ENCODE measurements at places on chromosomes 11 and 22. TPM values are rescaled to one million over a fixed set of nuclear protein-coding genes. Genes with fewer than 3 reads are reported as not detected.

GRCh38 chr11:78019808-78020207 is 3.3 kb downstream of the KCTD14 start:
- DNase-seq: no peak
- H3K27ac ChIP-seq: no peak overlapping the region
- no peak overlapping the region for H3K4me3 ChIP-seq
- no peaks in the 10 kb centered on the region for H3K27me3 ChIP-seq
- H3K36me3 ChIP-seq: no peaks in the 10 kb centered on the region
- peaks cover 3% of the 10 kb centered on the region for H3K4me1 ChIP-seq

GRCh38 chr11:65355013-65355775 is 643 bp downstream of the TIGD3 start:
- DNase-seq: peak; percentile 43
- peaks cover 29% of the 10 kb centered on the region for H3K36me3 ChIP-seq
- no peak overlapping the region for H3K27ac ChIP-seq

The LYVE1 gene
- 52.2 TPM for total RNA-seq

The OR6M1 gene
- not detected for total RNA-seq

DNA sequence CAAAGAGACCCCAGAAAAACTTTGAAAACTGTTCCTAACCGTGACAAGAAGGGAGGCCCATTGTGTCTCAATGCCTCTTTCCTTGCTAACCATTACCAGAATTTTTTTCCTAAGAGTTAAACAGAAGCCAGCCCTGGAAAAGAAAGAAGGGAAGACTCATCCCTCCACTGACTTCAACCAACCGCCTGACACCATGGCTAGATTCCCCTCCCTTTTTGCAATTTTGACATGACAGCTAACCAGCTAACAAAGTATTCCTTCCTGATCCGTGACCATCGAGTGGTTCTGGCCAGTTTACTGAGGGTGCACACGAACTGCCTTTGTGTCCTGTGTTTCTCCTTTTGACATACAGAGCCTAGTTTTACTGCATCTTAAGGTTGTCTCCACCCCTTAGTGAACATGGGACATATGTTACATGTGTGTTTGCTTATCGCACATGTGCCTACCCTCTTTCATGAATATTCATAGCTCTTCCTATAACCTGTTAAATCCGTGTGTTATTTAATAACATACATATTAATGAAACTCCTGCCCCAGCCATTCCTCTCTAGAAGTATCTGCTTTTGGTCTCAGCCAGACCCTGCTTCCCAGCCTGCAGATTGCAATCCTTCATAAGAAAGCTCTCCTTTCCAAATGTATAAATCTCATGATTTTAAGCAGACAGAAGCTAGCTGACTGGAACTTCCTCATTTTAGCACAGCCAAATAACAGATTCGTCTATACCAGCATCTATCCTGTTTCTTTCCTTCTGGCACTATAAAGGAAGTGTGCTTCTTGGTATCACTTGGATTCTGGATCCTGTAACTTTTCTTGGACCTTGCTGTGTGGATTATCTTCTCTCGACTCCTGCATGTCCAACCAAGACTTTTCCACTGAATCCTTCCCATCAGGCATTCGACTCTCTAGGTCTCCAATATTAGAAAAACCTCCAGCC is 37.8 kb downstream of the RASSF10 start:
- H3K27ac ChIP-seq: no peak overlapping the region
- H3K4me3 ChIP-seq: no peak overlapping the region
- peaks cover 2% of the 10 kb centered on the region for H3K27me3 ChIP-seq
- H3K36me3 ChIP-seq: no peaks in the 10 kb centered on the region
- H3K4me1 ChIP-seq: no peaks in the 10 kb centered on the region

DNA sequence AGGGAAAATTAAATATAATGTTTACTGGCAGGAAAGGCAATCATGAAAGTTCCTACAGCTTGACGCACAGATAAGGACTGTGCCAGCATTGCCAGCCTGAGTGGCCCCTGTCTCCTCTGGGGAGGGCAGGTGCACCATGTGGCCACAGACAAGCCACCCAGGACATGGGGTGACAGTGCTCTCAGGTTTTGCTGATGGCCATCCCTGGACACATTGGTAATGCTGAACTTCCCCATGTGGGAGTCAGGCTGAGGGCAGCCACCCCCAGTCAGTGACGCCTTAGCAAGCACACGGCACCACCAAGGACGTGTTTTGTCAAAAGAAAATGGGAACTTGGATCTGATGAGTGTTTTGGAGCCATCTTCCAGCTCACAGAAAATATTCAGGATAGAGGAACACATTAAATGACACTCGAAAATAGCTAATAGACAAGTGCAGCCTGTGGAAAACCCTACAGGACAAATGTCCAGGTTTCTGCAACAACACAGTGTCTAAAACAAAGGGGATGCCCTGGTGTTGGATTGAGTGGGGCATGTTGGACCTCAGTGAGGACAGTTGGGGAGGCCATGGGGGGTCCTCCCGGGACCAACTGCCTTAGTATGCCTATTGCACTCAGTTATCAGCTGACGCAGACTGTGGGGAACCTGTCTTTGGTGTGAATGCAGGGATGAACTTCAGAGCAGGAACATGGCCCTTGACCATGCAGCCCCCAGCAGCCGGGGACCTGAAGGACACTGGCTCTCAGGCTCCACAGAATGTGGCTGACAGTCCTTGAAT is 1450.5 kb downstream of the BRD1 start:
- DNase-seq: no peak
- H3K27ac ChIP-seq: no peak overlapping the region
- no peaks in the 10 kb centered on the region for H3K4me1 ChIP-seq
- H3K27me3 ChIP-seq: peaks cover 8% of the 10 kb centered on the region

- no peaks in the 10 kb centered on the region for H3K4me1 ChIP-seq
- H3K36me3 ChIP-seq: no peaks in the 10 kb centered on the region
- DNase-seq: no peak
Observed at GRCh38 chr11:120914601-120915000, 109.3 kb upstream of the TBCEL start.

- no peak overlapping the region for H3K27ac ChIP-seq
- H3K36me3 ChIP-seq: no peaks in the 10 kb centered on the region
- H3K27me3 ChIP-seq: peaks cover 28% of the 10 kb centered on the region
- H3K4me1 ChIP-seq: no peaks in the 10 kb centered on the region
- H3K4me3 ChIP-seq: no peak overlapping the region
Observed at GRCh38 chr22:36986242-36986821, 32.9 kb downstream of the TST start.

GRCh38 chr11:47987781-47988180 is 7.4 kb downstream of the PTPRJ start:
- no peaks in the 10 kb centered on the region for H3K36me3 ChIP-seq
- H3K27me3 ChIP-seq: no peaks in the 10 kb centered on the region
- H3K4me3 ChIP-seq: no peak overlapping the region
- H3K4me1 ChIP-seq: peaks cover 5% of the 10 kb centered on the region
- peak overlapping the region; percentile 2 for H3K27ac ChIP-seq

- H3K4me1 ChIP-seq: peaks cover 50% of the 10 kb centered on the region
- peak overlapping the region; percentile 70 for H3K27ac ChIP-seq
- no peaks in the 10 kb centered on the region for H3K27me3 ChIP-seq
Observed at GRCh38 chr11:45852018-45852711, 4.9 kb downstream of the CRY2 start.

DNA sequence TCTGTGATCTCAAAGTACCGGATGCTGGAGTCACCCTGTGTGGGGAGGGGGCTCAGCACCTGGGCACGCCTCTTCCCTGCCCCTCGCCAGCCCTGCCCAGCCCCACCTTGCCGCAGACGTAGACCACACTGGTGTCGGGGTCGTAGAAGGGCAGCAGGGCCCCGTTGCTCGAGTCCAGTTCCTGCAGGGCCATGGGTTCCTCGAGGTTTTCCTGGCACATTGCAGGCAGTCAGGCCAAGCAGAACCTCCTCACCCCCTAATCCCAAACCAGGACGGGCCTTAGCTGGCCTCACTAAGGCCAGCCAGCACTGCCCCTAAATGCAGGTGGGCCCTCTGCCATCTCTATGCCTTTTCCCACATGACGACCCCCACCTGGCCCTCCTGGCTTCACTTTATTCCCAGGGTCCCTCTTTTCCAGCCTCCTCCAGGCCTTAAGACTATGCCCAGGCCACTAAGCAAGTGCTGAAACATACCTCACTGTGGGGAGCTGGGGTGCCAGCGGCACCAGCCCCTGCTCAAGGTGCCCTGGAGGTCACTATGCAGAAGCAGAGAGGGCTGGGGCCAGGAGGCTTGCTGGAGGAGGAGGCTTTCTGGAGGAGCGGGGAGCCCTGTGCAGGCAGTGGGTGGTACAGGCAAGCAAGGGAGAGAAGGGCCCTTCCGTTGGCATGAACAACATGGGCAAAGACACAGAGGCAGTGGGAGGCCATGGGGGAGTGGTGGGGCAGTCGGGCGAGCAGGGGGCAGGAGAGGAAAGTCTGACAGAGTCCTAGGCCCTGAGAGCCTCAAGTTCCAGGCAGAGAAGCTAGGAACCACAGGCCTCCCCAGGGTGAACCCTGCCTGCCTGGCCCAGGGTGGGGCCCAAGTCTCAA is 2.8 kb downstream of the CORO1B start:
- peak overlapping the region; percentile 7 for H3K27ac ChIP-seq
- DNase-seq: no peak
- H3K36me3 ChIP-seq: peaks cover 43% of the 10 kb centered on the region

- H3K4me1 ChIP-seq: peaks cover 4% of the 10 kb centered on the region
- H3K4me3 ChIP-seq: no peak overlapping the region
- H3K27ac ChIP-seq: no peak overlapping the region
- DNase-seq: peak; percentile 29
- no peaks in the 10 kb centered on the region for H3K36me3 ChIP-seq
Observed at GRCh38 chr11:9922806-9923205, 258.9 kb downstream of the SWAP70 start.

- H3K4me3 ChIP-seq: no peak overlapping the region
- no peaks in the 10 kb centered on the region for H3K27me3 ChIP-seq
- no peaks in the 10 kb centered on the region for H3K36me3 ChIP-seq
- H3K27ac ChIP-seq: no peak overlapping the region
- H3K4me1 ChIP-seq: no peaks in the 10 kb centered on the region
Observed at GRCh38 chr22:42236268-42236667, 34.2 kb downstream of the TCF20 start.

DNA sequence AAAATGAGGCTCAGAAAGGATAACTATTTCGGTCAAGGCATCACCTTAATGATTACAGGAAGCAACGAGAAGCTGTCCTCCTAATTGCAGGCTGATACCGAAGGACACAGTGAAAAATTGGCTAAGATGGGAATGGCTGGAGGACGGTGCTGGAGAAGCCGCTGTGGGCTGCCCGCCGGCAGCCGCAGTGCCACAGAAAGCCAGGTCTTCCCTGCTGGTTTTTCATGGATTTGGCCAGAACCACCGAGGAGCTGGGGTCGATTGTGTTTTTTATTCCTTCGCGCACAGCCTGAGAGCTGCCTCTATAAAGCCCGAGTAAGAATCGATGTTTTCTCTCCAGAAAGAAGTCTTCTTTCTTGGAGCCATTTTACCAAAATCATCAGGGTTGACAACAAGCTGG is 1484.2 kb downstream of the BRD1 start:
- no peak overlapping the region for H3K27ac ChIP-seq
- H3K36me3 ChIP-seq: no peaks in the 10 kb centered on the region
- H3K27me3 ChIP-seq: peaks cover 19% of the 10 kb centered on the region
- no peak overlapping the region for H3K4me3 ChIP-seq

GRCh38 chr11:123806249-123806648 is at the start of gene OR6M1:
OR6M1 (minus strand) TSS chr11:123806349; CDS start chr11:123806349, 0 bp downstream.
- no peak for DNase-seq
- no peaks in the 10 kb centered on the region for H3K36me3 ChIP-seq
- no peaks in the 10 kb centered on the region for H3K4me1 ChIP-seq
- no peak within 1 kb of the TSS for H3K4me3 ChIP-seq

GRCh38 chr11:82533628-82534327 is 199.9 kb downstream of the FAM181B start:
- no peak for DNase-seq
- H3K36me3 ChIP-seq: no peaks in the 10 kb centered on the region
- H3K27me3 ChIP-seq: no peaks in the 10 kb centered on the region

The DNAL4 gene
- total RNA-seq: 15.0 TPM

DNA sequence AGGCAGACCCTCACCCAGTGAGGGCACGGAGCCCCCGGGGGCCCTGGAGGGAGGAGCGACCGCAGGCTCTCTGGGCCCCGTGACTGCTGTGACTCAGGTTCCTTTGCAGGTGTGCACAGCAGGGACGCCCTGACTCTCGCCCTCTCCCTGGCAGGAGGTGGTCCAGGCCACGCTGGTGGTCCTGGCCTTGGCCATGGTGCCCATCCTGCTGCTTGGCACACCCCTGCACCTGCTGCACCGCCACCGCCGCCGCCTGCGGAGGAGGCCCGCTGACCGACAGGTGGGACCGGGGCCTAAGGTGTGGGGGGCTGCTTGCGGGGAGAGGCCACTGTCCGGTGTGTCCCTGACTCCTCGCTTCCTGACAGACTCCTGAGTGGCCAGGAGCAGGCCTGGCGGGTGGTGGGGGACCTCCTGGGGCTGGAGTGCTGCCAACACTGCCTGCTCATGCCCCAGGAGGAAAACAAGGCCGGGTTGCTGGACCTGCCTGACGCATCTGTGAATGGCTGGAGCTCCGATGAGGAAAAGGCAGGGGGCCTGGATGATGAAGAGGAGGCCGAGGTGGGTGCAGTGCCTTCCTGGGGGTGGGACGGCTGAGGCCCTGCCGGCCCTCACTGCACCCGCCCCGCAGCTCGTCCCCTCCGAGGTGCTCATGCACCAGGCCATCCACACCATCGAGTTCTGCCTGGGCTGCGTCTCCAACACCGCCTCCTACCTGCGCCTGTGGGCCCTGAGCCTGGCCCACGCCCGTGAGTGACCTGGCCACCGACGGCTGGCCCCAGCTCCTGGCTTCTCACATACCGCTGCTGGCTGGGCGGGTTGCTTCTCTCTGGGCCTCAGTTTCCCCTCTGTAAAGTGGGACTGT is 10.9 kb downstream of the TCIRG1 start:
- no peak overlapping the region for H3K27ac ChIP-seq
- peaks cover 31% of the 10 kb centered on the region for H3K36me3 ChIP-seq
- H3K4me1 ChIP-seq: peaks cover 8% of the 10 kb centered on the region
- DNase-seq: no peak

DNA sequence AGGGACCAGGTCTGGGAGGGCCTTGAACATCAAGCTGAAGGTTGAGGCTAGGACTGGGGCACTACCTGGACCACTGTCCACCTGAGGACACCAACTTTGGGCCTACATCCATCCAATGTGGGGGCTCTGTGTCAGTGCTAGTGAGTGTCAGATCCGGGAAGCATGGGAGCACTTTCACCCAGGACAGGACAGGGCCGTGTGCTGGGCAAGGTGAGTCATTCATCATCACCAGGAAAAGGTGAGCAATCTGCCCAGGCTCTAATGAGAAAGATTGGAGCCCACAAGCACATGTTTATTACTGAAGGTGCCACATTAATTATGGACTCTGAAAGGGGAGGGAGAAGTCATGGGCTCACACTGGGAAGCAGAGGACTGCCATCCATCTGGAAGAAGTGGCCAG is 39.7 kb upstream of the DRD2 start:
- H3K36me3 ChIP-seq: no peaks in the 10 kb centered on the region
- no peak overlapping the region for H3K27ac ChIP-seq
- H3K4me3 ChIP-seq: no peak overlapping the region
- H3K4me1 ChIP-seq: no peaks in the 10 kb centered on the region

The UFD1 gene
- 27.8 TPM for total RNA-seq

The LRRC32 gene
- total RNA-seq: 21.8 TPM

GRCh38 chr11:20443596-20443995 is 56.1 kb downstream of the PRMT3 start:
- DNase-seq: peak; percentile 17
- H3K4me3 ChIP-seq: no peak overlapping the region
- peaks cover 4% of the 10 kb centered on the region for H3K36me3 ChIP-seq

The NAALADL1 gene
- total RNA-seq: 13.6 TPM
